ENCODE measurements at places on chromosomes 16 and 17.

DNA sequence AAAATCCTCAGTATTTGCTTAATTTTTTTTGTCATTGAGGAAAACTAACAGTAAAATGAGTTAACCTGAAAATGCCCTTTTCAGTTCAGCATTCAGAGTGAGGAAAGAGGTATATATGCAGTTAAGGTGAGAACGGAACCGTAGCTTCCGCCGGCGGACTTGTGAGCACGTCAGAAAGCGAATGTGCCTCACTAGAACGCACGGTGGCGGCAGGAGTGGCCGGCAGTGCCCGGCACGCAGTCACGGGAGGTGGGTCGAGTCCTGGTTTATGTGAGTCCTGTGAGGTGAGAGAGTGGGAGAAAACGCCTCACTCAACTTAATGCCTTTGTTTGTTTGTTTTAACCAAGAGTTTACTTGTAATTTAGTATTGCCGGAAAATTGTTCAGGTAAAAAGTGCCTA lies 6.1 kb downstream of the SEC14L1 start:
- DNase-seq: no peak

DNA sequence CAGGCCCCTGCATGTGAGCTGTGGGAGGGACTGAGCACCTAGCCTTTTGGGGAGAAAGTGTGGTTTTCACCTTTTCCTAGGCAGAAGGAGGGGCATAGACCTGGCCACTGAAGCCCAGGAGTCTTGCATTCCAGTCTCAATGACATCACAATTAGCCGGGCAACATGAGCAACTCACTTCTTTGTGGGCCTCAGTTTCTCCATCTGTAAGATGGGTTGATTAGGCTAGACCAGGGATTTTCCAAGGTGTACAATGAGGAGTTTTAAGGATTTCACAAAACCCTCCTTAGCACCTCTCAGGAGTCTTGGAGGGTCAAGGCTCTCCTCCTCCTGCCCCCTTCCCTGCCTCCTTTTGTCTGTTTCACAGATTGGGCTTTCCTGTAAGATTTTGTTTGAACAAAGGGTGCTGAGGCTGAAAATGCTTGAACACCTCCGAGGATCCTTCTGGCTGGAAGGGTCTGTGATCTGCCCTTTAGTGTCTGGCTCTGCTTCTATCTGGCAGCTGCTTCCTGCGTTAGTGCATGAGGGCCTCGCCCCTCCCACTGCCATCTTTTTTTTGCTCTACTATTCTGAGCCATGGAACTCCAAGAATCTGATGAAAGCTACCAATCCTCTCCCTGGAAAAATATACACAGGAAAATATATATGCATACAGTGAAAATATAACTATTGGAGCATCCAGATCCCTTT lies 52.4 kb upstream of the ETV4 start:
- no peak for DNase-seq

GRCh38 chr17:81579821-81580321 lies 27.7 kb upstream of the FAAP100 start:
- DNase-seq: peak; percentile 78

DNA sequence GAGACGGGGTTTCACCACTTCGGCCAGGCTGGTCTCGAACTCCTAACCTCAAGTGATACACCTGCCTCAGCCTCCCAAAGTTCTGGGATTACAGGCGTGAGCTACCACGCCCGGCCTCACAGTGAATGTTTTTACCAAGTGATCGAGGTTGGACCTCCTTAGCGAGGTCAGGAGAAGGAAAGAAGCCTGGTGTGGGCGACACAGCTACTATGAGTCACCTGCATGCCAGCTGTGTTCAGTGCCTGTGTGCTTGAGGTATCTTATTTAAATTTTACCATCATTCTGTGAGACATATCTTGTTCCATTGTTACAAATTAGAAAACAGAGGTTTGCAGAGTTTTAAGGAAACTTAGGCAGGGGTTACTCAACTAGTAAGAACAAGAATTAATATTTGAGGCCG lies 174.8 kb upstream of the DYNLRB2 start:
- peak; percentile 23 for DNase-seq

DNA sequence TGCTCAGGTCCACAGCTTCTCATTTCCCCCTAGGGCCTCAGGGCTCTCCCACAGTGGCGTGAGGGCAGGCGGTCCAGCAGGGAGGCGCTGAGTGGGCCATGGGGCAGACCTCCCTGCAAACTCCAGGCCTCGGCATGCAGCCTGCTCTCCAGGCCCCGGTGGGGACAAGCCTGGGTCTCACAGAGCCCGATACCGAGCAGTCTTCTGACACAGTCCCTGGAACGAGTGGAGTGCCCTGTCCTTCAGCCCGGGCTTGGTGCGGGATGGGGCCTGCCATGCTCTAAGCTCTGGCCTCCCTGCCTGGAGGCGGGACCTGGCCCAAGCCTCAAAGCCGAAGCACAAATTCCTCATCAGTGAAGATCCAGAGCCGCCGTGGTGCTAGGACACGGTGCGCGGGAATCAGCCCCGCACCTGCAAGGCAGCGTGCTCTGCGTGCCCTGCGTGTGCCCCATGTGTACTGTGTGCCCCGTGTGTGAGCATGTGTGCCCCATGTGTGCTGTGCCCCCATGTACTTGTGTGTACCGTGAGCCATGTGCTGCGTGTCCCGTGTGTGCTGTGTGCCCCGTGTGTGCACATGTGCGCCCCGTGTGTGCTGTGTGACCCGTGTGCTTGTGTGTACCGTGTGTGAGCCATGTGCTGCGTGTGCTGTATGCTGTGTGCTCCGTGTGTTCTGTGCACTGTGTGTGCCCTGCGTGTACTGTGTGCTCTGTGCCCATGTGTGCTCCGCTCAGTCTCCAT lies 56.1 kb downstream of the ENGASE start:
- no peak for DNase-seq

Data from A172 (cell line).